ENCODE measurements at places on chromosomes 7 and 10. TPM values are rescaled to one million over a fixed set of nuclear protein-coding genes. Genes with fewer than 3 reads are reported as not detected.
A peak's percentile ranks its signal among the peaks of the same experiment; 100 is the strongest.

DNA sequence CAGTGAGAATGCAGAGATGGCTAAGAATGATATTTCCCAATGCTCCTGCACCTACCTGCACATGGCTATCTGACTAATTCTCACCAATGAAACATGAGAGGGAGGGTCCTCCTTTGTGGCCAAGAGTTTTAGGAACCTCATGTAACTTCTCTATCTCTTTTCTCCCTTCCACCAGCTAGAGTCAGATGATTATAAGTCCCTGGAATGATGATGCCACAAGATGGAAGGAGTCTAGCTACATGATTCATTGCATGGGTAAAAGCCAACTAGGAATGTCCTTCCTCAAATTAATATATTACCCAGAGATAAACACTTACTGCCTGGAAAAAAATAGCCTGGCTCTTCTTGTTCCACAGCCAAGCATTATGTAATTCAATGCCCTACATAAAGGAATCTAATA, 55.1 kb upstream of the AASS start:
- DNase-seq, result no peak

DNA sequence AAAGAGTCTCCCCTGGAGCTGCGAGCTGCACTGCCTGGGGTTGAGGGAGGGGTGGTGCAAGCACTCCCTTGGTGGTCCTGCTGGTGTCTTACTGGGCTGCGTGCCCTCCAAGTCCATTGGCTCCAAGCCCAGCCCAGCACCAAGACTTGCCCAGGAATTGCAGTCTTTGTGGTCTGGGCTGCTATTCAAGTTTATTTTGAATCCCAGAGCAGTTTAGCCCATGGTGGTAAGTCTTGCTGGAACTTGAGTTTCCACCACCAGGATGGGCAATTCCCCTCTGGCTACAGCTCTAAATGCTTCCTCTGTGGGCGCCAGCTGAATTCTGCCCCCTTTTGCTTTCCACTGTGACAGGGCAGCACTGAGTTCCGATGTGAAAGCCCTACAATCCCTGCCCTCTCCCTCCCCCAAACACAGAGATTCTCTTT, 25.1 kb downstream of the GALNT11 start:
- no peak for DNase-seq

DNA sequence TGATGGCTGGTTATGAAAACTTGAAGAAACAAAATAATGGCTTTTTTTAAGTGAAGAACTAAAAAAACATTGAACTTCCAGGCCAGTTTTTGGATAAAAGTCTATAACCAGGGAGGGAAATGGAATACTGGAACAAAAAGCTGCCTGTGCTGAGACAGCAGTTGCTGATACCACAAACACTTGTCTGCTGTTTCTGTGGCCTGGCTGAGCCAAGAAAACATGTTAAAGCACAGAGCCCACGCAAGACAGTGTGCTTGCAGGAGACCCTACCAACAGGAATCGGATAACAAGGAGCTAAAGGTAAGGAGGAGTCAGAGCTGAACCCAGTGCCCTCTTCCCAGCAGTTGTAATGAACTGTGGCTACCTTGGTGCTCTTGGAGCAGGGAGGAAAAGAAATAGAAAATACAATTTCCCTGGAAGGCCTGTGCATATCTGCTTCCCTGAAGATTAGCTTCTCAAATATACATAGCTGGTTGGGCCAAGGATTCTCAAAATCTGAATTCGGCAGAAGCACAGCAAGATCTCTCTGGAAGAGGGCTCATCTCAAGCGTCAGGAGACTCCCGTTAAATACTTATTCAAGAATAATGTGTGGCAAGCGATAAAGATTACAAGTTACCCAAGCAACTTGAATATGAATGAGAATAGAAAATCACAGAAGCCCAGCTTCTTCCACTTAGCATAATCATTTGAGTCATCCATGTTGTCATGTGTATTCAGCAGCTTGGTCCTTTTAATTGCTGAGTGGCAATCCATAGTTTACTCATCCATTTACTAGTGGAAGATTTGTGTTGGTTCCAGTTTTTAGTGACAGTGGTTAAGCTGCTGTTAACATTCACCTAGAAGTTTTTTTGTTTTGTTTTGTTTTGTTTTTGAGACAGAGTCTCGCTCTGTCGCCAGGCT, 87.6 kb downstream of the NOD1 start:
- DNase-seq, result no peak

Gene NDUFB8
- total RNA-seq, result 132 TPM

Gene OR6V1
- not detected for total RNA-seq

GRCh38 chr7:150855046-150855445, 2.7 kb downstream of the AOC1 start:
- no peak for DNase-seq

GRCh38 chr7:16071246-16071857, 350.0 kb downstream of the CRPPA start:
- DNase-seq, result peak; percentile 5

Gene SEMA3D
- total RNA-seq, result 3.7 TPM

Gene SLC18A3
- under 0.01 TPM for total RNA-seq

Gene NXPH1
- 41.6 TPM for total RNA-seq

DNA sequence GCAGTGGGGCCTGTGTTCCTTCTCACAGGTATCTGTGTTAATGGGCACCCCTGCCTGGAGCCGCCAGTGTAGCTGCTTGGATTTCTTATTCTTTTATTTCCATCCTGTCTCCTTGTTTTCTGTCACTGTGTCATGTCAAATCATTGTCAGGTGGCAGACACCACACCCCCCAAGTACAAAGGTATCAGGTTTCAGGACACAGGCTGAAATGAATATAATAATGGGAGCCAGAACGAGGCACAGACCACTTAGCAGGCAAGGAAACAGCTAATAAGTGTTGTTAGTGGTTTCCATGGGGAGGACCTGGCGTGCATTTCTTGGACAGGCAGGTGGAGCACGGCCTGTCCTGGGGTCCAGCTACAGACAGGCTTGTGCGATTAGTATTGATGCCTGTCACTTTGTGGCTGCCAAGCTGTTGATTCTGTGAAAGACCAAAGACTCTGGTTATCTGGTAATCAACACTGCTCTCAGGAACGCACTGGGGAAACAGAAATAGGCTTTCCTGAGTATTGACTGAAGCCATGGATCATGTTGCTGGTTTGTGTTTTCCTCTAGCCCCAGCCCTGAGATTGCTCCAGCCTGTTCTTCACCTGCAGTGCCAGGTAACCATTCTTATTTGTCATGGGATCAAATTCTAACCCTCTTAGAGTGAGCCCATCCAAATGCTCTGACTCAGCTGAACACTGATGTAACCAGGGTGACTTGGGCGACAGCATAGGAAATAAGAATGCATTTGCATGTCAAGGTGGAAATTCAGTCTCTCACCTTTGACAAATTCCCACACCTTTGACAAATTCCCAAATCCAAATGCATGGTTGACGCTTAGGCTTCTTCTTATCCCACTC, 1002.0 kb downstream of the LRMDA start:
- DNase-seq, result no peak

Gene EIF4H
- total RNA-seq, result 132 TPM

Gene AKR1C2
- total RNA-seq, result 39.5 TPM

GRCh38 chr10:72487116-72487515, 132.4 kb upstream of the DNAJB12 start:
- no peak for DNase-seq

- no peak for DNase-seq
These were observed 53.2 kb upstream of the ABCB4 start for GRCh38 chr7:87528730-87529129.

DNA sequence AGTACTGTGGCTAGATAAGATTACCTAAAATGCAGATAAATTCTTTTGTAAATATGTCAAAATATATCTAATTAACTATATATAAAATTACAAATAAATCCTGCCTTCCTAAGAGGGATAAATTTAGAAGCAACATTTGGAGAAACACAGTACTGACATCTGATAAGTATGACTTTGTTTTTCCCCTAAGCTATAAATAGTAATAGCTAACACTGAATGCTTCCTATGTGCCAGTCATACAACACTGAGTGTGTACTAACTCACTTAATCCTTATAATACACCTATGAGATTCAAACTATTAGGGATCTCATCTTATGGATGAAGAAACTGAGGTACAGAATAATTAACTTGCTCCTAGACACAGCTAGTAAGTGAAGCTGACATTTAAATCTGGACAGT, 733.4 kb downstream of the MAGI2 start:
- no peak for DNase-seq

Gene HMX3
- total RNA-seq, result not detected

Gene GJC3
- 0.41 TPM for total RNA-seq

Gene DUS4L
- 15.5 TPM for total RNA-seq

DNA sequence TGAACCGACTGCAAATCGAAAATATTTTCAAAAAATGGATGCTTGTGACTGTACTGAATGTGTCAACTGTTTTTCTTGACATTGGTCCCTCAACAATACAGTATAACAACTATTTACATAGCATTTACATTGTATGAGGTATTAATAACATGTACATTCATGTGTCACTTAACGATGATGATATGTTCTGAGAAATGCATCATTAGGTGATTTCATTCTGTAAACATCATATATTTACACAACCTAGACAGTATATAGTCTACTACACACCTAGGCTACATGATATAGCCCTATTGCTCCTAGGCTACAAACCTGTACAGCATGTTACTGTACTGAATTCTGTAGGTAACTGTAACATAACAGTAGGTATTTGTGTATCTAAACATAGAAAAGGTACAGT, 39.7 kb downstream of the SIRT1 start:
- no peak for DNase-seq

DNA sequence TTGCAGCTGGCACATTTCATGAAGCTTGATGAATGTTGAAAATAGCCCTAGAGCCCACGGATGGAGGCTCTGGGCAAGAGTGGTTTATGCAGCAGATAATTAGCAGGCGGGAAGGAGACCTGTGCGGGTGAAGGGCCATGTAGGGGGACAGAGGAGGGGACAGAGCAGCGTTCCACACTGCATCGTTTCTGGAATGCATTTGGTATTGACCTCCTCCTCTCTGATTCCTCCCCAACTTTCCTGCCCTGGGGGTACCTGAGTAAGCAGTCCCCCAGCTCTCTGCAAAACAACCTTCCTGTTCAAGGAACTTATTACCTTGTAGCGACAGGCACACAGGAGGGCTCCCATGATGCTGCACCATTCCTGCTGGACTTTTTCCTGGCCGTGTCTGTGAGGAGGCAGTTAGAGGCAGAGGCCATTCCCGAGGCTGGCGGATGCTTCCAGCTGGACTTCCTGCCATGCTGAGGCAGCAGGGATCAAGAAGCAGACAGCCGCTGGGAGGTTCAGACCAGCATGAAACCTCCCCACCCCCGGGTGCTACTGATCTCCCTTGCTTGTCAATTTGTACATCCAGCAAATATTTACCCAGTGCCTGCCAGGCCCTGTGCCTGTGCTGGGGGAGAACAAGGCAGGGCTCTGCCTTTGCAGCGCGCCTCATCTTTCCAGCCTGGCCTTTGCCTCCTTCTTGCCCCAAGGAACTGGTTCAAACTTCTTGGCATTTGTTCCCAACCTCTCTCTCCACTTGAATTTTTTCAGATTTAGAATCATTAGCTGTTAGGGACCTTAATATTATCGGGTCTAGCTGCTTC, 28.7 kb downstream of the SLC29A3 start:
- no peak for DNase-seq

Gene CPA5
- not detected for total RNA-seq

DNA sequence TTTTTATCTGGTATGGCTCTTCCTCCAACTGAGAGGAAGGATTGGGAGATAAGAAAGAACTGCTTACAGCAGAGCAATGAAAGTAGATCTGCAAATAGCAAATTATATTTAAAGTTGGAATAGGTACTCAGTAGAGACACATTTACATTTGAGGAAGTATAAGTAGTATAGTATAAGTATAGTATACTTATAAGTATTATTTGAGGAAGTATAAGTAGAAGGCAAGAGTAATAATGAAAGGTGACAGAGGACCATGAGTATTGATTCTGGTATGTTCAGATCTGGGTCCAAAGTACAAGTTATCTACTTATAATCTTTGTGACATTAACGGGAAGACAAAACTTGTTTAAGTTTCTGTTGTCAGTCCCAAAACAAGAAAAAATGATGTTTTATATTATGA, 527.6 kb upstream of the SORCS1 start:
- DNase-seq, result no peak

- DNase-seq, result no peak
These were observed 151.1 kb downstream of the SH3PXD2A start for GRCh38 chr10:103703941-103704919.

Gene OPN1SW
- total RNA-seq, result not detected

- no peak for DNase-seq
These were observed 3.6 kb downstream of the FAM53B start for GRCh38 chr10:124740369-124741280.

- DNase-seq, result no peak
These were observed 188.4 kb upstream of the AGK start for GRCh38 chr7:141362580-141363435.

Gene ACTL6B
- 163 TPM for total RNA-seq

Gene NEBL
- 64.0 TPM for total RNA-seq

Gene KIAA1217
- total RNA-seq, result 4.1 TPM

Gene NOS3
- 0.82 TPM for total RNA-seq

Gene PRSS1
- total RNA-seq, result not detected

- no peak for DNase-seq
These were observed 92.6 kb downstream of the MAPK8 start for GRCh38 chr10:48399056-48399541.

Gene CC2D2B
- total RNA-seq, result 1.2 TPM

DNA sequence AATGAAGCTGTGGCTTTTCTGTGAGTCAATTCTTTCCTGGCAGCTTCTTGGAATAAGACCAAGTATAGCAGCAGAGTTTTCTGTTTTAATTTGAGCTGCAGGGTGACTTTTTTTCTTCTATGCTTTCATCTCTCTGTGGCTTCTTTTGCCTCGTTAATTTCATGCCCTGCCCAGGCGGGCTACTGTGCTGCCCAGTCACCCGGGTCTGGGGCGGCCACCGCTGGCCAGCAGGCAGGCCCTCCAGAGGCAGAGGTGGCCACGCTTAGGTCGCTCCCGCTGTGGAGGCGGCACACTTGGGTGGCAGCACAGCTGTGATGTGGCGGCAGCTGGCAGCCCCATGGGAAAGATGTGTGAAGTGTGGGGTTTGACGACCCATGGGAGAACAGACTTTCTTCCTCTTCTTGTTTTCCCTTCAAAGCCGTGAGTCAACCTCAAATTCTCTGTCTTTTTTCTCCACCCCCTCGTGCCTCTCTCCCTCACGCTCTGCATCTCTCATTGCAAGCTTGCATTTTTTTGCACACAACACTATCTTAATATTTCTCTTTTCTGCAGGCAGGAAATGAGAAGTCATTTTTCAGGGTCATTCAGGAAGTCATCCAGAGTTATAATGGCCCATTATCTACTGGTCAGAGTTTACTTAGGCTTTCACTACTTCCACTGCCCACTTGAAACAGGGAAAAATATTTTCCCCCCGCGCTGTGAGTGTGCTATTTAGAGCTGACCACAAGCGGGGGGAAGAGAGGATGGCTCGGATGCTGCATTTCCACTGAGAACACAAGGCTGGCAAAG, 67.8 kb downstream of the EGFR start:
- no peak for DNase-seq

Gene SYCE1
- 1.2 TPM for total RNA-seq

- no peak for DNase-seq
These were observed 52.0 kb upstream of the STEAP1B start for GRCh38 chr7:22551768-22552513.

- DNase-seq, result no peak
These were observed 6.6 kb upstream of the DEPP1 start for GRCh38 chr10:44985175-44985681.

GRCh38 chr10:115091161-115091560, 2.0 kb upstream of the ATRNL1 start:
- no peak for DNase-seq

- no peak for DNase-seq
These were observed 87.4 kb downstream of the CELF2 start for GRCh38 chr10:11104772-11105675.

Gene KRIT1
- total RNA-seq, result 92.1 TPM

GRCh38 chr10:12566161-12567115, 217.1 kb downstream of the CAMK1D start:
- DNase-seq, result no peak

Data from frontal cortex (tissue), 4 donors.